ENCODE measurements at places on chromosomes 7 and 10.
A peak's percentile ranks its signal among the peaks of the same experiment; 100 is the strongest.

- no peak for DNase-seq
Measured at GRCh38 chr10:51083356-51083853, 9.1 kb downstream of the PRKG1 start.

DNA sequence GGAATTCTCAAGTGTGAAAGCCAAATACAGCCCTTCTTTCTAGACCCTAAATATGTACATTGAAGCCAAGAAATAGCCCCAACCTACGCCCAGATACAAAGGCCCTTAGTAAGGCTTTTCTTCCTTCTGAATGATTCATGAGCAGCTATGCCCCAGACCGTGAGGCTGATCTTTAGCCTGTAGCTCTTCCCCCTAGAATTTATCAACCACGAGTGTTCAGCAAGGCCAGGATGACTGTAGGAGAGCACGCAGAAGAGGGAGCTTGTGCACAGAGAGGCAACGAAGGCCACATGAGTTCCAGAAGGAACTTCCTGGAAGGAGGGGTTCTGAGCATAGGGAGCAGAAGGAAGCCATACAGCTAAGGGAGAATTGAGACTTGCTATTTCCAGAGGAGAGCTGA lies 53.0 kb upstream of the HABP2 start:
- no peak for DNase-seq

GRCh38 chr7:32164341-32164996 lies 94.3 kb upstream of the PDE1C start:
- DNase-seq: no peak

DNA sequence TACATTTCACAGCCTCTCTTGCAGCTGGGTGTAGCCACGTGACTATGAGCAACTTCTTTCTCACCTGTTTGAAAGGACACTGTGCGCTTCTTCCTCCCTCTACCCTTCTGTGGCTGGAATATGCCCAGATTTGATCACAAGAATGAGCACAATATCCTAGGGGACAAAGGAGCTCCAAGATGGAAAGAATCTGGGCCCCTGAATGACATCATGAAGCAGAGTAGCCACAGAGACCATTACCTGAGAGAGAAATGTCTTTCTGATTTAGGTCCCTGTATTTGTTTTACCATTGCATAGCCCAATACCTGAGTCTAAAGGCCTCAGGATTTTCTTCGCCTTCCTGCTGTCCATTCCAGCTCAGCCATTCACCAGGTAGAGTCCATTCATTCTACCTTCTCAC lies 15.4 kb downstream of the ZNF503 start:
- DNase-seq: no peak

GRCh38 chr10:21508706-21509331 lies 16.7 kb downstream of the SKIDA1 start:
- no peak for DNase-seq

GRCh38 chr10:111890046-111890445 lies 293.5 kb downstream of the GPAM start:
- no peak for DNase-seq

- DNase-seq: no peak
Measured at GRCh38 chr10:113983552-113983951, 60.1 kb upstream of the ADRB1 start.

DNA sequence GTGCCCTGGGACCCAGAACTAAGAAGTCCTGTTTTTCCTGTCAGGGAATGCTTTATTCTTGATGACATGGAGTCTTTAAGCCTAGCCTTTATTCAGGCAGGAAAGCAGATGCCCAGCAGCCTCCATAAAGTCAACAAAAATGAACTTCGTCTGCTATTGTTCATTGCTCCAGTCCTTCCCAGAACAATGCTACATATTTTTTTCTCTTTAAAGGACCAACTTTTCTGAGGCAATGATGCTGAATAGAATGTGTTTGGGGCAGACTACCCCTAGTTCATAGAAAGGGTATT lies 47.6 kb upstream of the PDCD4 start:
- DNase-seq: no peak

- DNase-seq: no peak
Measured at GRCh38 chr10:6171881-6172695, 30.6 kb upstream of the PFKFB3 start.

- DNase-seq: no peak
Measured at GRCh38 chr7:144827621-144828020, 8.2 kb downstream of the TPK1 start.

GRCh38 chr10:125641398-125641797 lies 41.6 kb downstream of the TEX36 start:
- DNase-seq: no peak

DNA sequence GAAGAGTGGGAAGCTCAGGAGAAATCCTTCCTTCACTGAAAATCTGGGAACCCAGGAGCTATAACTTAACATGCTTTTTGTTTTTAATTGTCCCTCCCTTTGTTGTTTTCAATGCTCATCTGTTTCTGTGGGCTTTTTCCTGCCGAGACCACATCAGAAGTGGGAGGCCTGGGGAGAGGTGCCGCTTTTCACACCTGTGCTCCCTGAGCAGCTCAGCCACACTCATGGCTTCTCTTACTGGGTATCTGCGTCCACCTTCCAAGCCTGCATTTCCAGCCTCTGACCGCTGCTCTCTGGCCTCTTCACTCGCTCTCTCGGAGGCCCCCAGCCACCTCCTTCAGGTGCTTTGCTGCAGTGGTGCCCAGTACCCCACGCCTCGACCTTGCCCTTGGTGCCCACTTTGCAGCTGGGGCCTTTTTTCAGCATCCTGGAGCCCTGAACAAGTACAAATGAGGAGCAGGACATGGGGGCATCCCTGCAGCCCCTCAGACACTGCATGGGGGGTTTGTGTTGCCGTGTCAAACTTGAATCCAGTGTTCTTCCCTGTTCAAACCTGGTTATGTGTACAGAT lies 9.9 kb downstream of the C7orf57 start:
- DNase-seq: no peak

- DNase-seq: no peak
Measured at GRCh38 chr10:1747590-1748157, 10.3 kb upstream of the ADARB2 start.

GRCh38 chr10:73886085-73886529 lies 11.8 kb upstream of the CAMK2G start:
- peak; percentile 74 for DNase-seq

DNA sequence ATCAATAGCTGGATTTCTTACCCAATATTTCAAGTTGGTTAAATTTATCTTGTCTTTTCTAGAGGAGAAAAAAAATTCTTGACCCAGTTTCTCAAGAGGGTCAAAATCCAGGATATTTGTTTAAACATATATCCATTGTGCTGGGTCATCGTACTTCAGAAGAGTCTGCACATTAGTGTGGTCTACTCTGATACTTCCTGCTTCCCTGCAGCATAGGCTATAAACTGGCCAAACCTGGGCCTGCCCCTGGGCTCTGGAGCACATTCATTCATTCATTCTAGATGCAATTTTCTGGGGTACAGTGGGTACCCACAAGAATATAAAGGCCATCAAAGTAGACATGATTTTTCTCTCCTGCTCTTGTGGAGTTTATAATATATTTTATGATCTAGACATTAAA lies 142.1 kb upstream of the WNT16 start:
- DNase-seq: no peak

GRCh38 chr10:133229265-133230043 lies 563 bp upstream of the UTF1 start:
- no peak for DNase-seq

- DNase-seq: no peak
Measured at GRCh38 chr10:24866604-24867583, 85.5 kb downstream of the PRTFDC1 start.

DNA sequence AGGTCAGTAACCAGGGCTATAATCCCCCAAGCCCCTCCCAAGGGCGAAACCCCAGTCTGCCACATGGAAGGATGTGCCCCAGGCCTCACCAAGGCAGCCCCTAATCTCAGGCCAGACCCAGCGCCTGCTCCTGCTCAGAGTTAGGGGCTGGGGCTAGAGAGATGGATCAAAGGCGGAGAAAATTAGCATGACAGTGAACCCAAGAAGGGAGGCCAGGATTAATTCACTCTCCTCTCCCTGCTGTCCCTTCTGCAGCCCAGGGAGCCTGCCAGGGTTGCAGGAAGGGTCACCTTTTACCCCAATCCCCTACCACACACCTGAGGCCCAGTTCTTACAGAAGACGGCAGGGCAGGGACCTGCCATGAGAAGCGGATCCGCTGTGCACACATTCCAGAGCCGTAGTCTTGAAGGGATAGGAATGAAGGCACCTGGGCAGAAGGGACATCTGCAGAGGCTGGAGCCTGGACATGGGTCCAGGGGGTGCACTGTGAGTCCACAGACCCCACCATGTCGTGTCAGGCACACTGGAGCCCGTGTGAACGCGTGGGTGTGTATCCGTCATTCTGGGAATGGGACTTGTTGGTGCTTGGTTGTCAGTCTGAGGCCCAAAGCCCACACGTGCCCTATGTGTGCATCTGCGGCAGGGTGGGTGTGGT lies 11.9 kb upstream of the ZMIZ1 start:
- no peak for DNase-seq

- DNase-seq: no peak
Measured at GRCh38 chr7:2403718-2404648, 572 bp downstream of the CHST12 start.

DNA sequence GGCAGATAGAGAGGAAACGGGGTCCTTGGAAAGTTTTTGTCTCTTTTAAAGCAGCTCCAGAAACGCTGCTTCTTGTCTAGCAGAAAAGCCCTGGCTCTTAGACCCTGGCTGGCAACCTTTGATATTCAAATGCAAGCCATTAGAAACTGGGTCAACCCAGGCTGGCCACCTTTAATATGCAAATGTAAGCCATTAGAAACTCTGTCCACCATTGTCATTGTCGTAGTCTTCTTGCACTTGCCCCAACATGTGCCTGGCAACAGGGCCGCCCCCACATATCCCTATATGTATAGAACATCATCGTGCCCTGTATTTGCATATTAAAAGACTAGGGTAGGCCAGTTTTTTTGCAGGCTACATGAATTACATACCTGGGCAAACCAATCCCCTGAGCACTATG lies 621.3 kb upstream of the DPP6 start:
- no peak for DNase-seq

- DNase-seq: no peak
Measured at GRCh38 chr10:4535521-4535920, 290.5 kb upstream of the AKR1E2 start.

DNA sequence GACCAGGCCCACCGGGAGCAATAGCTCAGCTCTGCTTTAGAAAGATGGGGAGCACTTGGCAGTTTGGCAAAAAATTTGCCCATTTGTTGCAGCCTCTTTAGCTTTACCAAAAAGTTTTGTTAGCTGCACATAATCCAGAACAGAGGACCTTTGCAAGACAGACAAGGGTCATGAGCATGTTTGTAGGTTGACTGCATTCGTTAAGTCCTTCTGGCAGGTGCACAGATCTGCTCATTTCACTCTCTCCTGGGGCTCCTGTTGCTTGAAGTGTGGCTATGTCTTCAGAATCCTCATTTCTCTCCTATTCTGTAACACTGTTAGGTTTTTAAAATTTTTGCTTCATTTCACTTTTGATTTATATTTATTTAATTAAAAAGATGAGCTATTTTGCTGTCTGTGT lies 96.8 kb downstream of the MYOF start:
- DNase-seq: no peak

DNA sequence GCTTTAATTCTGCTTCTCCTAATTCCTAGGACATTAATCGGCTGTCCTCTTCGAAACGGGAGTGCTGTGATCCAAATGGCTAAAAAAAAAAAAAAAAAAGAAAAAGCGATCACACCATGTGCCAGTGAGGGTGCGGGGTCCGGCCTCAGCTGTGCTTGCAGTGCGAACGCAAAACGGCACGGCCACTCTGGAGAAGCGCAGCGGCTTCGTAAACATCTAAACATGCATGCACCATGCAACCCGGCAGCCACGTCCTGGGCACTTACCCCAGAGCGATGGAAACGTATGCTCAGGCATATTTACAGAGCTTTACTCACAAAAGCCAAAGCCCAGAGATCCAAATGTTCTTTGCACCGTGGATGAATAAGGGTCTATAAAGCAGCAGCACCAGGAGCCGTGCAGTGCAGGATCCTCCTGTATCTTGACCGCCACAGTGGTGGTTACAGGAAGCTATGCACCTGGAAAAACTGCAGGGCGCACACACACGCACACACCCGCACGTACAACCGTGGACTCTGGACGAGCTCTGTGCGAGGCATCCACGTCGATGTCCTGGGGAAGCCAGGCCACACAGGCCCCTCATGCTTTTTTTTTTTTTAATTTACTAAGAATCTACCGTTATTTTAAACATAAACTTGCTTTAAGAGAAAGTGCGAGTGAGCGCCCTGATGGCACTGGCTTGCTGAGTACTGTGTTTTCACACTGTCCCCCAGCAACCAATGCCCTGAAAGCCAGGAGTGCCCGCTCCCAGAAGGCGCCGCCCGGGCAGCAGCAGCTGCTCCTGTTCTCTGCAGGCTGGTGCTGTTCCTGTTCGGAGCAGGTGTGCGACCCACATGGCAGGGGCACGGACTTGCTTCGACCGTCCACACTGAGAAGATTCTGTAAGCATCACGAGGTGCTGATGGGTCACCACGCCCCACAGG lies 25.0 kb downstream of the GPER1 start:
- DNase-seq: no peak

DNA sequence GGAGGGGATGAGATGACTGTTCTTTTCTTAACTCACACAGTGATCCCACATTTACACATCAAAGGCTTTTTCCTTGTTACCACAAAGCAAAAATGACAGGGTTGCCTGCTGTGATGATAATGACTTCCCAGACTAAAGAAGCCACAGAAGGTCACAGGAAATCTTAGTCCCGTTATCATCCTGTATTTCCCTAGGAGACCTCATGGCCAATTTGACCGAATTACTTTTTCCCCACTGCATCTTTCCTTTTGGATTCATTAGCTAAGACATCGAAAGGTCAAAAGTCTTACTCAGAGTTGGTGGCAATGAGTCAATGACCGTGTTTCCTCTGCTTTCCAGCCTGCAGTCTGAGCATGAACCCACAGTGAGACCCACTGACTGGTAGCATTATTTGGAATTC lies 130.1 kb upstream of the INHBA start:
- no peak for DNase-seq
